ENCODE measurements at places on chromosomes 5 and 9. TPM values are rescaled to one million over a fixed set of nuclear protein-coding genes. Genes with fewer than 3 reads are reported as not detected.

DNA sequence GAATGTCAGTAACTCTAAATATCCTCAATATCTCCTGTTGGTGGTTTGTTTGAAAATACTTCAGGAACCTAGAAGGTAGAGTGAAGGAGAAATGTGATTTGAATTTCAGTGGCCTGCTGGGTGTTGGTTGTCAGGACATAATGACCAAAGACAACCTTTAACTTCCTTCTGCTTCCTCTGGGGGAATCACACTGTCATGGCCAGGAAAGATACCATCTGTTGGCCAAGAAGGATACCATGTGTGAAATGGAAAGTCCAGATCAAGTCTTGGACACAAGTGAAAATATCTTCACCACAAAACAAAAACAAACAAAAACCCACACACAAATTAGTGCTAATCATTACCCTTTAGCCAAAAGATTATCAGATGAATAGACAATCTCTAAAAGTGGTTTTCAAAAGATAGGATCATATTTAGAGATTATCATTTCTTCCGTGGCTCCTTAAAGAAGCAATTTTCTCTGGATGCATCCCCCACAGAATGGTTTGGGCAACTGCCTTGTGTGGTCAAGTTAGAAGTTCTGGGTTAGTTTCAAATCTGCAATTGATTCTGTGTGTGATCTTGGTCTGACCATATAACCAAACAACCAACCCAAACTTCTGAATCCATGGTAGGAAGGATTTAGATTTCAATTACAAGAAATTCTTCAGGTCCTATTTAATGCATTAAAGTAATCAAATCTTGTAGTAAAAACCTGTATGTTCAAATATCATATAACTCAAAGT is 1.6 kb downstream of the C1QTNF3 start:
- H3K27me3 ChIP-seq, result no peaks in the 10 kb centered on the region
- no peak for DNase-seq
- no peaks in the 10 kb centered on the region for H3K36me3 ChIP-seq
- no peaks in the 10 kb centered on the region for H3K4me1 ChIP-seq
- no peak overlapping the region for H3K27ac ChIP-seq
- no peak overlapping the region for H3K4me3 ChIP-seq

Gene HEMGN
- total RNA-seq, result not detected

- H3K27me3 ChIP-seq, result no peaks in the 10 kb centered on the region
- no peak overlapping the region for H3K4me3 ChIP-seq
- H3K4me1 ChIP-seq, result no peaks in the 10 kb centered on the region
- H3K27ac ChIP-seq, result no peak overlapping the region
- no peak for DNase-seq
- no peaks in the 10 kb centered on the region for H3K36me3 ChIP-seq
These were observed 1218.2 kb downstream of the FOXD4L5 start for GRCh38 chr9:64066736-64067368.

Gene NRG2
- total RNA-seq, result 0.10 TPM

Gene CDX1
- 299 TPM for total RNA-seq

- H3K4me3 ChIP-seq, result no peak overlapping the region
- no peak for DNase-seq
- no peaks in the 10 kb centered on the region for H3K4me1 ChIP-seq
- no peaks in the 10 kb centered on the region for H3K36me3 ChIP-seq
- no peak overlapping the region for H3K27ac ChIP-seq
These were observed 20.6 kb upstream of the CRB2 start for GRCh38 chr9:123335193-123335985.
